Stimulated activated CD8-positive, alpha-beta memory T cell treated with anti-CD3 and anti-CD28 coated beads, Interleukin-15, amount 100 ng/mL, for 48 hours (primary cell): ENCODE measurements at places on chromosomes 5 and 9.

GRCh38 chr5:157362012-157362411, 96.1 kb downstream of the CYFIP2 start:
- no peak for DNase-seq

- DNase-seq = no peak
Observed at GRCh38 chr5:127892467-127893207, 189.4 kb downstream of the CCDC192 start.

DNA sequence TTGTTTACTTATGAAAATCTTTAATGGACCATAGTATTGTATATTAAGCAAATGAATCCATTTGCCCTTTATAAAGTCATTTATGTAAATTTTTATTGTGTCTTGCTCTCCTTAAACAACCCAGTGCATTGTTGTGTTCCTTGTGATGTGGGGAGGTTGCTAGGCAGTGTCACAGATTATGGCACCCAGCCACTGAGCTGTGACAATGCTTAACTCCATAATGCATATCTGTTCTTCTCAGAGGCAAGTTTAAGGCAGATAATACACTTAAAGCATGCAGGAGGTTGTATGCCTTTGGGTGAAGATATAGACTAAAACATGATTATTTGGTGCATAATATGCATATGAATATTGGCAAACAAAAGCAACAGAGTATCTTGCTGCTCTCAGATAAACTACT, 269.6 kb upstream of the RIOK2 start:
- DNase-seq = no peak

DNA sequence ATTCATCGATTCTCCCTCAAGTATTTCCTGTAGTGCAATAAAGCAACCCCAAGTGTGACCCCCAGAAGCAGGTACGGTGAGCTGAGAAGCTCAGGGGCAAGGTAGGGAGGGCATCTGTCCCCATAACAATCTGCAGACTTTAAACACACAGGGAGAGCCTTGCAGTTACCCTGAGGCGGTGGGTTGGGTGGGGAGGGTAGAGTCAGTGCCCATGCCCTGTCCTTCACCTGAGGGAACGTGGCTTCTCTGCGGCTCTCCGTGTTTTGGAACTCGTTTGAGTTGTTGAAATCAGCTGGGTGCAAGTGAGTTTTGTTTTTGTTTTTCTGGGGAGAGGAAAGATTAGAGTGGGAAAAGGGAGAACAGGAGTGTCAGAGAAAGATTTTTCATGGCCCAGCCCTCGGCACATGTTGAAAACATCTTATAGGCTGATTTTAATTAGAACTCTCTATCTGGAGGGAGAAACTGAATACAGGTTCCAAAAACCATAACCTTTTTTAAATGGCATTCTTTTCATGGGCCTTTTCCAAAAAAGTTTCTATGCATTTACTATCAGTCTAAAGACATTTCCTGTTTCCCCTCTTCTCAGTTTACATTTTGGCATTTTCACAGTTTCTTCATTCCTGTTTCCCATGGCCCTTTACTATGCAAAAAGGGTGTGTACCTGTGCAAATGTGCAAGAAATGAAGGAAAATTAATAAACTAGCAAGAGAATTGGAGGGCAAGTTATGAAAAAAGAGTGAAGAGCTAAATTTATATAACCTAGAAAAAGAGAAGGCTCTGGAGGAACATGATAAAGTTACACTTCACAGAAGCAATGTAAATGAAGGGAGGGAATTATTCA, 266.5 kb upstream of the VLDLR start:
- no peak for DNase-seq

DNA sequence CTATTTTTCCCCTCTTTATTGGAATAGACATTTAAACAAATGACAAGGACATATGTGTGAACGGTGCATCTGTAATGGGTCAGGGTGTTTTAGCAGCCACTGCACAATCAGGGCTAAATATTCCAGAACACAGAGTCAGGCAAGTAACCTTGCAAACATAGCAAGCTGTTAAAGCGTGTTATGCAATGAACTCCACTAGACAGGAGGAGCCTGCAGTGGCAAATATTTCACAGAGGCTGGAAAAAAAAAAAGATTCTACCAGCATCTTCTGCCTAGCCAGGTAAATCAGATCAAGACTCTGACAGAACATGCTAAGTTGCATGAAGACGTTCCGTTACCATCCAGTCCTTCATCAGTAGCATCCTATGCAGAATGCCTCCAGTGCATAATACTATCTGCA, 171.8 kb downstream of the SEMA5A start:
- DNase-seq = no peak

- DNase-seq = no peak
Observed at GRCh38 chr9:103819936-103820335, 274.2 kb upstream of the SMC2 start.

- peak; percentile 36 for DNase-seq
Observed at GRCh38 chr9:72280913-72281500, 84.0 kb downstream of the ZFAND5 start.

DNA sequence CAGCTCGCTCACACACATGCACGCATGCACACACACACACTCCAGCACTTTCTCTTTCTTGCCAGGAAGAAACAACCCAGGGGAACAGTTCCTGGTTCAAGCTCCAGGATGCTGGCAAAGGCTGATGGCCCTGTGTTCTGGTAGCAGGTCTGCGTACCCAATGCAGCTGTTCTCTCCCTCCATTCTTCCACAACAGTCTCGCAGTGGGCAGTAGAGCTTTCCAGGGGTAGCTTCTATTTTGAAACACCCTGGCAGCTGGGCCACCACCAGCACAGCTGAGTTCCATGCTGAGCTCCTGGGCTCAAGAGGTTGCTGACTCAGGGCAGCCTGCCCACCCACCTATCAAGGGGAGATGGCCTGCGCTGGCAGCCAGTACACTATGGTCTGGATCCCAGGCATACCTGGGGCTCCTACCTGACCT, 4.7 kb downstream of the VDAC1 start:
- no peak for DNase-seq

DNA sequence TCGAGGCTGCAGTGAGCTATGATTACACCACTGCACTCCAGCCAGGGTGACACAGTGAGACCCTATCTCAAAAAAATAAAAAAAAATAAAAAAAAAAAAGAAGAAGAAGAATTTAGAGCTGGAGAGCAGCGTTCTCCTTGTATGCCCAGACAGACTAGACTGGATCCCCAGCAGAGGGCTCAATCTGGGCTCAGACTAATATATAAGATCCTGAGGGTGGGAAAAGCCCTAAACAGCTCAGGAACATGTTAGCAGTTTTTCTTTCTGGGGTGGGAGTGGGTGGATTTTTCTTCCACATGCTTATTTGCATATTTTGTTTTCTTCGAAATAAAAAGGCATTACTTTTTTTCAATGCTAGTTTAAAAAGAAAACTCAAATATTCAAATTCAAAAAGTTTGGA, 904 bp upstream of the BSPRY start:
- no peak for DNase-seq

DNA sequence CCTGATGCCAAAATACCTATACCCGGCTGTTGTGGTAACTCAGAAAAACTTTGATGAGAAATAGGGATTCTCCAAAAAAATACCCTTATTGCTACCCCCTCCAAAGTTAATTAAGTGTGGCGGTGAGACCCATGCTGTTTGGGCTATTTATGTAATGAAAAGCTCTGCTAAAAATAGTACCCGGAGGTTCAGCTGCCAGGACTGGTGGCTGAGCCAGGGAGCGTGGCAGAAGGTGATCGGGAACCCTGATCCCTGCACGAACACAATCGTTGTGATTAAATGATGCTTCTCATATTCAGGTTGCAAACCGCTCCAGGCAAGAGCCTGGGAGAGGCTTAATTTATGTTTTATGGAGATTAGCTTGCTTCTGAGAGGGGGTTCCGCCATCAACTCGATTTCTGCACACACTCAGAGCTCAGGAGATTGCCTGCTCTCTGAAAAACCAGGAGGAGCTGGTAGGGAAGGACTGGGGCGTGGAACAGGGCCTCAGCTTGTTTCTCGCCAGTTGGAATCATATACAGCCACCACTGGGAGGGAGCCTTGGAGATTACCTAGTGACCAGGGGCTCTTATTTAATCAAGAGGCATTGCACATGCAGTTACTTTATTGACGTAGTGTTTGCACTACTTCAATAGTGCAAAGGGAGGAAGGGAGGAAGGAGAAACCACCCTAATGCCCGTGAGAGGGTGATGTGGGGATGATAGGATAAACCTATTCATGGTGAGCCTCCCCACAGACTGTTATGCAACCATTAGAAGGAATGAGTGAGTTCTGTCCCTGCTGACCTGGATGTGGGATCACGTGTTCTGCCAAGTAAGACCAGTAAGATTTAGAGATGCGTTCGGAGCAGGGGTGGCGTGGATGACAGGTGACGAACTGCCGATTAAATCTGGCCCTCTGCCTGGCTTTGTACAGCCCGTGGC, 23.4 kb downstream of the HRH2 start:
- DNase-seq = no peak

DNA sequence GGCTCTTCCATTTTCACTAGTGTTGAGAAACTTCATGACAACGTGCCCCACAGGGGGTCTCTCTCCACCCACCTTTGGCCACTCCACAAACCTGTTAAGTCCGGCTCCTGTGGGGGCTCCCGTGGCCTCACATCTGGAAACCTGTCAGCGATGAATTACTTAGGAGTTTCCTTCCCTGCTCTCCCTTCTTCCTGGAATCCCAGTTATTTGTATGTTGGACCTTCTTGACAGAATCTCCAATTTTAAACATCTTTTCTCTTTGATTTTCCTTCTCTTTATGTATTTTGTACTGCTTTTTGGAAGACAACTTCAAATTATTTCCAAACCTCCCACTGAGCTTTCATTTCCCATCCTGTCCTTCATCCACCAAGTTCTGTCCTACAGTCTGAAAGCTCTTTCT, 55.1 kb upstream of the NRARP start:
- no peak for DNase-seq

GRCh38 chr5:178130576-178131445, at the start of gene RMND5B:
Gene RMND5B (plus strand): TSS chr5:178131014. CDS start chr5:178138120, 7,106 bp downstream.
- peak; percentile 77 for DNase-seq

DNA sequence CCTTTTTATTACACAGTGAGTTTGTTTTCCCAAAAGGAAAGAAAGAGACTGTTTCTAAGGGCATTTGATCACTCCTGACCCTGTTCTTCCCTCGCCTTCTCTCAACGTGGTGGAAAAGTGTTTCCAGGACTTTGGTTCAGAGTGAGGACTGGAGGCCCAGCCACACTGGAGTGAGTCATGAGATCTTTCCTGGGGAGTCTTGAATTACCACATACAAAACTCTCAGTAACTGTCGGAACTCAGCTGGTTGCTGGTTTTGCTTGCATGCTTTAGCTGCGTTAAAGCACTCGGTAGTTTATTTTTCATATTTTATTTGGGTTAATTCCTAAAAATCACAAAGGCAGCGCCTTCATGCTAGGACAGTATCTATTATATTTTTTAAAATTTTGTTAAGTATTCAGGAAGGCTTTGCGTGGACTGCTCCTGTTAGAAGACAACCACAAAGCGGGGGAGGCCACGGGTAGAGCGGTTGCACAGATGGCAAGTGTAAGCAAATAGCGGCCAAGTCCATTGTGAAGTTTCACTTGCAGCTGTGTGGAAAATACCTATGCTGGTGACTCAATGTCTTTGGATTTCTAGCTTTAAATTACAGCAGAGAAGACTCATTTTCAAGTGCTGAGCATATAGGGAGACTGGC, 77.7 kb downstream of the ARSB start:
- DNase-seq = no peak

GRCh38 chr5:83715236-83716065, 5.2 kb downstream of the HAPLN1 start:
- no peak for DNase-seq

GRCh38 chr5:61251874-61252642, 80.0 kb upstream of the ZSWIM6 start:
- no peak for DNase-seq

GRCh38 chr9:126093771-126094170, 232.9 kb upstream of the MVB12B start:
- no peak for DNase-seq

- DNase-seq = no peak
Observed at GRCh38 chr5:76446776-76447175, 43.7 kb downstream of the IQGAP2 start.

GRCh38 chr5:179812135-179812825, 5.6 kb upstream of the MGAT4B start:
- DNase-seq = no peak

DNA sequence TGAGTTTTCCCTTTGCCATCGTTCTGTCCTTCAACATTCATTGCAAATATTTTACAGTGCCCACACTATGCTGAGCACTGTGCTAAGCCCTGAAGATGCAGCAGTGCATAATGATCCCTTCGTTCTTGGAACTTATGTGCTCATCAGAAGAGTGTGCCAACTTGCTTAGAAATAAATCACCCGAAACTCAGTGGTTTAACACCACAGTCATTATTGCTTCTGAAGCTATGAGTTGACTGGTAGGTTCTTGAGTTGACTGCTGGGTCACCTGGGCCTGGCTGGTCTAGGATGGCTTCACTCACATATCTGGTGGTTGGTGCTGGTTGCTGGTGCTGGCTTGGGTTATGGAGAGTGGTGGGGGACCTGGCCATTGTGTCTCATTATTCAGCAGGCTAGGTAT, 20.9 kb downstream of the PCSK5 start:
- DNase-seq = no peak

DNA sequence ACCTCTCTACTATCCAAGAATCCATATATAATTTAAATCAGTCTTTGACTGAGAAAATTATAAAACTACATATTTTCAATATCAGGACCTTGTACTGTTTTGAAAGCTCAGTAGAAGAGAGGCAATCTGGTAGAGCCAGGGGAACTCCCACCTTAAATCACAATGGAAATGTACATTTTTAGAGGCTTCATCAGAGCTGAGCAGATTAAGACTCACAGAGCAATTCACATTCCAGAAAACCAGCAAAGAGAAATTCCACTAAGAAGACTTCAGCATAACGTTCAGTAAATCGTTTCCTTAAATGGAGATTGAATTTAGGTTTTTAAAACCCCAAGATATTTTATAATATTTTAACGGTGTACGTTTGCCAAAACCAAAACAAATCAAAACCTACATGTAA, 227.8 kb upstream of the TRPM3 start:
- no peak for DNase-seq

DNA sequence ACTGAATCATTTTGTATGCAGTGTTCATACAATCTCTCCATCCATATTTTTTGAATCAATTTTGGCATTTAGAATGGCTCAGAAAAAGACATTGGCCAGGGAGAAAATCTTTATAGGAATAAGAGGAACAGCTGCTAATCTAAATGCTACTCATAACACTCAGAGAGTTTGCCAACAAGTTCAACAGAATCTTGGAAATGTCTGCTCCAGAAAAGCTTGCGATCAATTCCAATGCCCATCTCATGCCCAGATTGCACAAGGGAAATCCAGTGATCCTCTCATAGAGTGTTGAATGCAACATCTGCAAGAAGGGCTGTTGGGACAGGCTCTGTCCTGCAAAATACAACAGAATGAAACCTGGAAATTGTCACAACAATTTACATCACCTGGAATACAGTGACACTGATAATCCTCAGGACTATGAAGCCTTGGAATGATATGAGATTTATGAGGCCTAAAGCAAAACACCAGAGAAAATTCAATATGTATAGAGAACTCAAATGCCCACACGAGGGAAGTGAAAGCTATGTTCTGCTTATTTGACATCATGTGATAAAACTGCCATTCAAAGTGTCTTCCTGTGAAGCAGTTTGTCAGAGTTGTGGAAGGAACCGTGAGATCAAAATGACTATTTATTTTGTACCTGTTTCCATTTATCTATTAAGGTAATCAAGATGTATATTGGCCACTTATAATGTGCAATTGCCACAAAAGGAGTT, 190.1 kb downstream of the PARP8 start:
- no peak for DNase-seq

- DNase-seq = peak; percentile 38
Observed at GRCh38 chr5:115544043-115544435, 536 bp downstream of the FEM1C start.

- peak; percentile 38 for DNase-seq
Observed at GRCh38 chr9:87812375-87813118, 70.1 kb upstream of the SPATA31E1 start.
